ENCODE measurements at places on chromosomes 3 and 15.
A peak's percentile ranks its signal among the peaks of the same experiment; 100 is the strongest.

- no peak for DNase-seq
These were observed 202.6 kb downstream of the XXYLT1 start for GRCh38 chr3:195068084-195069080.

DNA sequence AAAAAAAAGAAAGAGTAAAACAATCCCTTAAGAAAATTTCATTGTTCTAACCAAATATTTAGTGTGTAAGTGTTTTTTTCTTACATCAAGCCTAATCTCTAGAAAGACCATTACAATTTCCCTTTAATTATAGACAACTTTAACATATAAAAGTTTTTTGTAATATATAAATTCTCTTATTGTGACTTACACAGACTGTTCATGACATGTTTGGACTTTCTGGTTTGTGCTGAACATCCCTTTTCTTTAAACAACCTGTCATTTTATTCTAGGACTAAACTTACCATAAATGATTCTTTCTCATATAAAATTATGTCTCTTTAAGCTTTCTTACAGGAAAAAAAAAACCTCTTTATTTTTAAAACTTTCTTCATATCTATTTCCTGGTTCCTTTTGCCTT is 13.0 kb upstream of the BTLA start:
- no peak for DNase-seq

- no peak for DNase-seq
These were observed 90.6 kb downstream of the FGF12 start for GRCh38 chr3:192636517-192637444.

DNA sequence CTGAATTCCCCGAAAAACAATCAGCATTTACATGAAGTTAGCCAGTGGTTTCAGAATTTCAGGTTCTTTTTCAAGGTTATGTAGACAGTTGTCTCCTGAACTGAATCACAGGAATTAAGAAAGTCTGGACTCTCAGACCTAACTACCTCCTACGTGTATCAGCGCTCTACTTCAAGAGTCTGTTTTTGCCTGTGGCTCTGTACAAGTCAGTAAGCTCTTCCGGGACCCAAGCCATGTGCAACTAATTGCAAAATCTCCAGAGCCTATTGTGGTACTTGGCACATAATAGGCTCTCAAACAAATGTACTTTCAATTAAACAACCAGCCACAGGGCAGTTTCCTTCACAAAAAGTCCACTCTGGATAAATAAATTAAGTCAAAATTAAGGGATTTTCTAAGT is 414.2 kb downstream of the PDCD6IP start:
- no peak for DNase-seq

DNA sequence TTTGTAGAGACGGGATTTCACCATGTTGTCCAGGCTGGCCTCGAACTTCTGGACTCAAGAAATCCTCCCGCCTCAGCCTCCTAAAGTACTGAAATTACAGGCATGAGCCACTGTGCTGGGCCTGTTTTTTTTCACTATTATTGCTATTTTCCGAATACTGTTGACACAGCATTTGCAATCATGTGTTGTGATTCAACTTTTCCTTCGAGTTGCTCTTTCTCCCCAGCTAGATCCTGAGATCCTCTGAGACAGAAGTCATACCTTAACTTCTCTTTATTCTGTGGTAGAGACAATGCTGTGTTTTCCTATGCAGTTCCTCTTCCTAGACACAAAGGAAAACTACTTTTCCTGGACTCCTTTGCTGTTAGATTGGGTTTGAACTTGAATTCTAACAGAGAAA is 46.4 kb upstream of the USP3 start:
- DNase-seq = no peak

DNA sequence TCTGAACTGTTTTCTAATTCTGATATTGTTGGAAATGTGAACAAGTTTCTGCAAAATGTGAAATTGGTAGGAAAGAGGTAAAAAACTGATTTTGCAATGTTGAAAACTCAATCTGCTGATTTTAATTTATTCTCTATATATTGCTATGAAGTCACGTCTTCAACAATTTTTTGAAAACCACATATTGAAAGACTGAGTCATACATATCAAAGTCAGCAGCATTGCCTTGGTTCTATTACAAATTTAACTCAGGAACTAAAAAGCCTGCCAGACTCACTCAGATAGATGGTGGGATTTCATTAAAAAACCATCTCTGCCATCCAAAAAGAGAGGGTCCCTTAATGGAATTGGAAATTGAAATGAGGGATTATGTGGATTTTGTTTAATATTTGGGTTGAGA is 351.4 kb downstream of the CNTN3 start:
- DNase-seq = no peak

DNA sequence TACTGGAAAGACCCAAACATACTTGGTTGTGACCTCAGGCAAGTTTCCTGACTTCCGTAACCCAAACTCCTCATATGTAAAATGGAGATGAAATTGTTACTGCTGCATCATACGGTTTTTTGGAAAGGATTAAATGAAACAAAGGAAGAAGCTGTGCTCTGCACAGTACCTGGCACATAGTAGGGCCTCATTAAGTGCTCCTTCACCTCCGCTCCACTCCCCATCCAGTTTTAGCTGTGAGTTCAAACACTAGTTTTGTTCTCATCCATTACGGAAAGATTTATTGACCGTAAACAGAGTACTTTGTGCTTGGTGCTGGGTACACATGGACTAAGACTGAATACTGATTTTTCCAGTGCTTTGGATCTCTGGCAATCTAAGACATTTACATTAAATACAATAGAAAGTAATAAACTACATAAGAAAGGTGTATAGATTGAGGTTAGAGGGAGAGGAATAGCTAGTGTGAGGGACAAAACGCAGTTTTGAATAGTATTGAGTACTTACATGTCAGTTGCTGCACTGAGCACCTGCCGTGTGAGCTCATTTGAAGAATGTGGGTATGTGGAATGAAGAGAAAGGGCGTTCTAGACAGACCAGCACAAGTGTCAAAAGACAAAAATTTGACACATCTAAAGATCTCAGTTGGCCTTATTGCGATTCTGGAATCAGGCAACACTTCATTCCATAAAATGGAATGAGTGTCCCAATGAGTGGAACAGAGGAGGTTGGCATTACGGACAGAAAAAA is 594 bp upstream of the ICE2 start:
- no peak for DNase-seq

DNA sequence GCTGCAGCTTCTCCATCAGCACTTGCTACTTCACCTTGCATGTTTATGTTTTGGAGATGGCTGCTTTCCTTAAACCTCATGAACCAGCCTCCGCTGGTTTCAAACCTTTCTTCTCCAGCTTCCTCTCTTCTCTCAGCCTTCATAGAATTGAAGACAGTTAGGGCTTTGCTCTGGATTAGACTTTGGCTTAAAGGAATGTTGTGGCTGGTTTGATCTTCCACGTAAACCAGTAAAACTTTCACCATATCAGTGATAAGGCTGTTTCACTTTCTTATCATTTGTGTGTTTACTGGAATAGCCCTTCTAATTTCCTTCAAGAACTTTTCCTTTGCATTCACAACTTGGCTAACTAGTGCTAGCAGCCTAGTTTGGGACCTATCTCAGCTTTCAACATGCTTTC is 11.7 kb upstream of the GNAT1 start:
- DNase-seq = no peak

DNA sequence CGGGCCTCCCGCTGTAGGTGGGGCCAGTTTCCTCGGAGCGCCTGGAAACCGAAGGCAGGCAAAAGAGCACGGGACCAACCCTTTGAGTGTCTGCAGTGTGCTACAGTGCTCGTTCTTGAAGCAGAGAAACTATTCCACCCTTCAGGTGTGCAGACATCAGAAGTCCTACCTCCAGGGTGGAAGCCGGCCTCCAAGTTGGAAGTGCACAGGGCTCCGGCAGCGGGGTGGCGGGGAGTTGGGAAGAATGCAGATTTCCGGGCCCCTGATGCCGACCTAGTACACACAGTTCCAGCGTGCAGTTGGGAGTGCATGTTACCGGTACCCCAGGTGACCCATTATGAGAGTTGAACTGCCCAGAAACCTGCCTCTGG is 3.0 kb downstream of the KLF13 start:
- DNase-seq = no peak

DNA sequence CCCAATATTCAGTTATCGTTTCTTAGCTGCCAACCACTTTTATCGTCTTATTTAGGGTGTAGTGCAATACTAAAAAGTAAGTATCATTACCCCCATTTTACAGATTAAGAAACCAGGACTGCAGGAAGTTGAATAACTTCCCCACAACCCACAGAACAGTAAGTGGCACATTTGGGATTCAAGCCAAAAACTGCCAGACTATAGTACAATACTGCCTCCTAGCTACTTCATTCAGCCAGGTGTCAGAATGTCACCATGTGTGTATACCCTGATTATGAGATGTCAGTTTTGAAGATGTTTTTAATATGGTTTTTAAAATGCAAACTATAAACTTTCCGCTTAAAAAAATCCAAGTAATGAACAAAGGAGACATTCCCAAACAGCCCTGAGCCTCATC is 74.2 kb upstream of the PROK2 start:
- DNase-seq = no peak

DNA sequence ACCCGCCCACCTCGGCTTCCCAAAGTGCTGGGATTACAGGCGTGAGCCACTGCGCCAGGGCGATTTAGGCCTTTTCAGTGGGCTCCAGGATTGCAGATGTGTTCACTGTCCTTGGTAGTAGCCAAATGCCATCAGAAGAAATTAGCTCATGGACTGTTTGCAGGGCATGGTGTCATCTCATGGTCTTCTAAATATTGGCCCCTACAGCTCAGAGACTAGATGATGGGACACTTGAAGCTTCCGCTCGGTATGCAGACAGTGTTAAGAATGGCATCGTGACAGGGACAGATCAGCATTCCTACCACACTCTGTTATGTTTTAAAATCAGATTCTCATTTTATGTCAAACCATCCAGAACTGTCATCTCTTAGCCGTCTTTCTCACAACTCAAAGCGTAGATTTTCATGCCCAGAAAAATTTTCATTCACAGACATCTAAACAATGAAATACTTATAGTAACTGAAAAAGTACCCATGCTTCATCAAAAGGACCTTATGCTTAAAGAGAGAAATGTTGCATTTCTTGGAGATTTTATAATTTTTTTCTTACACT is 24.9 kb downstream of the SLCO3A1 start:
- DNase-seq = no peak

DNA sequence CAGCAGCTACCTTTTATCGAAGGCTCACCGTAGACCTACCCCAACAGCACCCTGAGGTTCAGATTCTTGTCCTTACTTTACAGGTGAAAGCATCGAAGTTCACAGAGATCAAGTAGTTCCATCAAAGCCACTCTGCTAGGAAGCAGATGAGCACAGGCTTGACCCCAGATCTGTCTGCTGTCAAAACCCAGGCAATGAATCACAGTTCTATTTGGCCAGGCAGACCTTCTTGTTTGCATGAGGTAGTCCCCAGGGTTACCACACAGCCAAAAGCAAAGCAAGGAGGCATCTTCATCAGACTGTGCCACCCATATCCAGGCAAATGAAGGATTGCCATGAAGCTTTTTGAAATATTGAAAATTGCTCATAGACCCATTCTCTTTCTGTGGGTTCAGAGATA is 33.0 kb downstream of the HES1 start:
- DNase-seq = no peak

DNA sequence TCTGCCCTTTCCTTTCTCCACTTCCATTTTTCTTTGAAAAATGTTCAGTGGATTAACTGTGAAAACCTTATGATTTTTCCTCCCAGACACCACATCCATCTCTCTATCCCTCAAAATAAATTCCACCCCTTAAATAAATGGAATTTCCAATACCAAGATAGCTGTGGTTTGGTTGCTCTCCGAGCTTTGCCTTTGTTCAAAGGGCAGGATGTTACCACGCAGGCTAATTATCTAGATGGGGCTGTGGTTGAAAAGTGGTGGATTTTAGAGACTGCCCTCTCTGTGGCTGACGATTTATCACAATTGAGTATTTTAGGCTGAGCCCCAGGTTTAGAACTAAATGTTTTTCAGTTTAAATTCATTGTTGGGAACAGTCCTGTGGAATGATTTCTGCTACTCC is 36.9 kb upstream of the CMSS1 start:
- DNase-seq = no peak

- DNase-seq = peak; percentile 46
These were observed 13.2 kb upstream of the SHF start for GRCh38 chr15:45200799-45201556.

- DNase-seq = no peak
These were observed 16.8 kb upstream of the PLA2G4E start for GRCh38 chr15:42037656-42038055.

- DNase-seq = no peak
These were observed 28.6 kb upstream of the CLSTN2 start for GRCh38 chr3:139906418-139906817.

DNA sequence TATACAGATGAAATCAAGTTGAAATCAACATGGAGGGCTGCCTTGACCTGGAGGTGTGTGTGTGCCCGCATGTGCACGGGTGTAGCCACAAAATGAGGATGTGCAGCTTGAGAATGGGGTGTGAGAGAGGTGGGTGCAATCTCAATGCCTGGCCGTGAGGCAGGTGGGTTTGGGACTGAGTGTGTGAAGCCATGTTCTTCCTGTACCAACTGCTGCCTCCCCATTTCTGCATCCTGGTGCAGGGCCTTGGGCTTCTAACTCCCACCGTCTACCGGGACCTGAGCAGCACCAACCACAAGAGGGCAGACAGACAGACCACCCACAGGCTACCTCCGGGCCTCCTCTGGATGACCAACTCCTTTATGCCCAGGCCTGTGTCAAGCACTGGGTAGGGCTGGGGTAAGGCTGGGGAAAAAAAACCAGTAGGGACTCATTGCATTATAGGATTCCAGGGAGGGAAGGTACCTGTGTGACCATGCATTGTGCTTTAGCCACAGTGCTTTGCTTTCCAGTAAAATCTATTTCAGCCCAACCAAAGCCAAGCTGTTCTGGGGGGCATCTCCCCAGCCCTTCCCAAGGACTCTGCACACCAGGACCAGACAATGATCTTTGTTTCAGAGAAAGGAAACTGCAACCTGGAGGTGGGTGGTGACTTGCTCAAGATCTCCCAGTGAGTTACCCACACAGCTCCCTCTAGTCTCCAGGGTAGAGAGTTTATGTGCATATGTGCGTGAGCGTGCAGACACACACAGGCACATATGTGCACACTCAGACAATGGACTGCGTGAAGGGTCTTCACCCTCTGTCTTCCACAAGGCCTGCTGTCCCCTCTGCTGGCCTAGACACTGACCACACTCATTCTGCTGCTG is 162.2 kb upstream of the TLE3 start:
- DNase-seq = no peak

- DNase-seq = no peak
These were observed 144.2 kb downstream of the IL1RAP start for GRCh38 chr3:190658106-190658505.

DNA sequence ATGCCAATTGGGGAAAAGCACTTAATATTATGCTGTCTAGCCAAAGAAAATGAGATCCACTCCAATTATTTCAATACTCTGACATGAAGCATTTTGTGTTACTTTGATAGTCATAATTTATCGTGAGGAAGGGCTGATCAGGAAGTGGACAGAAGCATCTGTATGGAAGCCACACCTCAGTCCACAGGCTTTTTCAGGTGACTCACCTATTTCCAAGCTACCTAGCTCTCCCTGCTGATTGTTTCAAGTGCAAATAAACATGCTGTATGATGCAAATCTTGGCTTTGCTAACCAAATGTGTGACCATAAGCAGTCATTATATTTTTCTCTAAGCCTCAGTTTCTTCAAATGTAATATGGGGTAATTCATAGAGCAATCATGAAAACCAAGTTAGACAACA is 30.8 kb upstream of the CPB1 start:
- no peak for DNase-seq

All from stimulated activated CD4-positive, alpha-beta T cell treated with anti-CD3 and anti-CD28 coated beads, Interleukin-15, amount 100 ng/mL, for 1 hour (primary cell).